ENCODE measurements at places on chromosomes 12 and 14.

- DNase-seq: no peak
Observed at GRCh38 chr12:27814411-27814810, 34.4 kb upstream of the MANSC4 start.

DNA sequence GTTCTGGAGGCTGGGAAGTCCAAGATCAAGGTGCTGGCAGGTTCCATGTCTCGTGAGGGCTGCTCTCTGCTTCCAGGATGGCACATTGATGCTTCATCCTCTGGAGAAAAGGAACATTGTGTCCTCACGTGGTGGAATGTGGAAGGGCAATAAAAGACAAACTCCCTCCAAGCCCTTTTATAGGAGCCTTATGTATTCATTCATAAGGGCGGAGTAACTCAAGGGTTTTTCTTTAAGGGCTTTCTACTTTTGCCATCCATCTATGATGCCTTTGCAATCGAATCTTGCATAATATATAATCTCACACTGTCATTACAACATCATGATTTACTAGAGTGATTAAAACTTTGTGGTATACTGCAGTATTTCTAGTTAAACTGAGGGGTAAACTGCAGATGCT is 132.7 kb upstream of the DDHD1 start:
- DNase-seq: no peak

- no peak for DNase-seq
Observed at GRCh38 chr12:24731596-24731995, 217.3 kb downstream of the BCAT1 start.

DNA sequence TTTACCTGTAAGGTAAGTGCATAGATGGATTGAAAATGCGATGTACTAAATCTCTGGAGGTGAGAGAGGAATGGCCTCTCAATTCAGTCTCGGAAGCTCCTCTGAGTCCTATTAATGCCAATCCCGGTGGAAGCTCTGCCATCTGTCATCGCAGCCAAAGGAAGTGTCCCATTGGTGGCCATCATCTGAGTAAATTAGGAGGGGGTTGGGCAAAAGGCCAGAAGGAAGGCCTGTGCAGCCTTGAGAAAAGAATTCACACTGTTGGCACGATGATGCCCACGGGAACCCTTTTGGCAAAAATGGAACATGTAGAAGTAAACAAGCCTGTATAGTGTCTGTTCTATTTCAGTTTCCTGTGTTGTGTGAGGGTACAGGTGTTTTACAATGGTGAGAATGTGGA is 494.8 kb downstream of the NELL2 start:
- no peak for DNase-seq

GRCh38 chr14:28772613-28773012 is 6.0 kb downstream of the FOXG1 start:
- DNase-seq: no peak
